ENCODE measurements at places on chromosomes 11 and 22. TPM values are rescaled to one million over a fixed set of nuclear protein-coding genes. Genes with fewer than 3 reads are reported as not detected.

GAB4 gene
- not detected for total RNA-seq

LGR4 gene
- total RNA-seq, result 11.5 TPM

MIOX gene
- total RNA-seq, result not detected

OR10A2 gene
- not detected for total RNA-seq

SLC29A2 gene
- 0.17 TPM for total RNA-seq

PIK3IP1 gene
- 37.4 TPM for total RNA-seq

ARVCF gene
- total RNA-seq, result 10.7 TPM

PAMR1 gene
- 491 TPM for total RNA-seq

PLEKHA7 gene
- 0.17 TPM for total RNA-seq

DRD2 gene
- total RNA-seq, result 0.34 TPM

MUC15 gene
- total RNA-seq, result not detected

NRIP3 gene
- total RNA-seq, result 3.0 TPM

DDX6 gene
- total RNA-seq, result 112 TPM

DENND6B gene
- 2.4 TPM for total RNA-seq

ADM gene
- total RNA-seq, result 183 TPM

LAYN gene
- 48.4 TPM for total RNA-seq

KIRREL3 gene
- total RNA-seq, result 0.60 TPM

MYBPC3 gene
- total RNA-seq, result not detected

GUCD1 gene
- total RNA-seq, result 147 TPM

FREY1 gene
- 2.2 TPM for total RNA-seq

SLC15A3 gene
- total RNA-seq, result 22.6 TPM

CCT8L2 gene
- not detected for total RNA-seq

PISD gene
- total RNA-seq, result 21.2 TPM

OMP gene
- total RNA-seq, result 1.1 TPM

OR10D3 gene
- not detected for total RNA-seq

NPAS4 gene
- not detected for total RNA-seq

AMPD3 gene
- total RNA-seq, result 3.8 TPM

C11orf68 gene
- 18.6 TPM for total RNA-seq

RNF215 gene
- total RNA-seq, result 29.5 TPM

NCF4 gene
- not detected for total RNA-seq

TSPAN32 gene
- total RNA-seq, result 0.47 TPM

MB gene
- not detected for total RNA-seq

TCN2 gene
- 14.3 TPM for total RNA-seq

FOXRED2 gene
- 3.9 TPM for total RNA-seq

YPEL1 gene
- 1.3 TPM for total RNA-seq

TUBA8 gene
- total RNA-seq, result 0.63 TPM

VPREB1 gene
- total RNA-seq, result not detected

MPZL3 gene
- 0.26 TPM for total RNA-seq

FAM227A gene
- total RNA-seq, result 2.5 TPM

KRTAP5-9 gene
- not detected for total RNA-seq

POTEH gene
- total RNA-seq, result not detected

PHOX2A gene
- not detected for total RNA-seq

FZD4 gene
- total RNA-seq, result 33.6 TPM

FAM180B gene
- total RNA-seq, result 0.09 TPM

APOA5 gene
- not detected for total RNA-seq

OR6T1 gene
- not detected for total RNA-seq

STX5 gene
- total RNA-seq, result 50.5 TPM

NAT10 gene
- total RNA-seq, result 11.4 TPM

AHNAK gene
- total RNA-seq, result 361 TPM

PNPLA5 gene
- total RNA-seq, result not detected

PLCB3 gene
- total RNA-seq, result 25.8 TPM

CARD16 gene
- 30.0 TPM for total RNA-seq

HBB gene
- not detected for total RNA-seq

SUSD2 gene
- 0.26 TPM for total RNA-seq

Data from bronchial smooth muscle cell (primary cell).